Stimulated activated CD4-positive, alpha-beta T cell treated with anti-CD3 and anti-CD28 coated beads, Interleukin-12 subunit alpha, Interleukin-12 subunit beta, amount 100 ng/mL, for 4 hours (primary cell): ENCODE measurements at places on chromosomes 1 and 21.

DNA sequence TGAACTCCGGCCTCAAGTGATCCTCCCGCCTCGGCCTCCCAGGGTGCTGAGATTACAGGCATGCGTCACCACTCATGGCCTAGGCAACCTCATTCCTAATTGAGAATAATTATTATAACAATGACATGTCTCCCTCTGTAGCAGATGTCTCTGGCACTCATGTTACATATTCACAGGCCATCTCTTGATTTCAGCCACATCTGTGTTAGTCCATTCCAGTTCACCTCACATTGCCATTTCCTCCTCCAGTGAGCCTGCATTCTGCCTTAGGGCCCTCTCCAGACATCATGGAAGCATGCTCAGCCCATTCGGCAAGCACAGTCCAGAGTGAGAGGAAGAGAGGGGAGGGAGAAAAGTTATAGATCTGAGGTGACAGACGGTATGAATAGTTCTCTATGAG, 32.5 kb downstream of the CDKN2C start:
- no peak for DNase-seq

DNA sequence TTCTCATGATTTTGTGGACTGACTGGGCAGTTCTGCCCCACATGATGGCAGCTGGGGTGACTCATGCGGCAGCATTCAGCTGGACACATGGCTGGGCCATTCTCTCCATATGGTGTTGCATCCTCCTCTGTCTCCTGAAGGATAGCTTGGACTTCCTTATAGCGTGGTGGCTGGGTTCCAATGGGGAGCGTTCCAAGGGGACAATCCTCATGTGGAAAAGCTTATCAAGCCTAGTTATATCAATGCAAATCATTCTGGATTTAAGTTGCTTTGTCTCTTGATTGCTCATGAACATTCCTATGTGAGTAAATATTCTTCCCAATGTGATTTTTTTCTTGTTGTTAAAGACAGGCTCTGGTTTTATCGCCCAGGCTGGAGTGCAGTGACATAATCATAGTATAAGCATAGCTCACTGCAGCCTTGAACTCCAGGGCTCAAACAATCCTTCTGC, 13.2 kb upstream of the SLC2A1 start:
- DNase-seq: no peak

DNA sequence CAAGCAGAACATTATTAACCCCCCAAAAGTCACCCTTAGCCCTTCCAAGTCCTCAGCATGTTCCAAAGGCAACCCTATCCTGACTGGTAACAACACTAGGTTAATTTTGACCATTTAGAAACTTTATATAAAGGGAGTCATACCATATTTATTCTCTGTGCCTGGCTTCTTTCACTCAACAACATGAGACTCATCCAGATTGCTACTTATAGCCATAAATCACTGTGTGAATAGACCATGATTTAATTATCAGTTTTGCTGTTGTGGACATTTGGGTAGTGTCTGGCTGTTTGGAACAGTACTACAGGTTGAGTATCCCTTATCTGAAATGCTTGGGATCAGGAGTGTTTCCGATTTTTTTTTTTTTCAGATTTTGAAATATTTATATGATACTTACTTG, 252.1 kb downstream of the DISC1 start:
- no peak for DNase-seq

DNA sequence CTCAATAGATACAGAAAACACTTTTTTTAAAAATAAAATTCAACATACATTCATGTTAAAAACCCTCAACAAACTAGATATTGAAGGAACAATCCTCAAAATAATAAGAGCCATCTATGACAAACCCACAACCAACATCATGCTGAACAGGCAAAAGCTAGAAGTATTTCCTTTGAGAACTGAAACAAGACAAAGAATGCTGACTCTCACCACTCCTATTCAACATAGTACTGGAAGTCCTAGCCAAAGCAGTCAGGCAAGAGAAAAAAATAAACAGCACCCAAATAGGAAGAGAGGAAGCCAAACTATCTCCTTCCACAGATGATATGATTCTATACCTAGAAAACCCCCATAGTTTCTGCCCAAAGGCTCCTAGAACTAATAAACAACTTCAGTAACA, 46.2 kb upstream of the IVNS1ABP start:
- DNase-seq: no peak

- DNase-seq: no peak
Observed at GRCh38 chr1:38301040-38301439, 254.4 kb upstream of the POU3F1 start.

DNA sequence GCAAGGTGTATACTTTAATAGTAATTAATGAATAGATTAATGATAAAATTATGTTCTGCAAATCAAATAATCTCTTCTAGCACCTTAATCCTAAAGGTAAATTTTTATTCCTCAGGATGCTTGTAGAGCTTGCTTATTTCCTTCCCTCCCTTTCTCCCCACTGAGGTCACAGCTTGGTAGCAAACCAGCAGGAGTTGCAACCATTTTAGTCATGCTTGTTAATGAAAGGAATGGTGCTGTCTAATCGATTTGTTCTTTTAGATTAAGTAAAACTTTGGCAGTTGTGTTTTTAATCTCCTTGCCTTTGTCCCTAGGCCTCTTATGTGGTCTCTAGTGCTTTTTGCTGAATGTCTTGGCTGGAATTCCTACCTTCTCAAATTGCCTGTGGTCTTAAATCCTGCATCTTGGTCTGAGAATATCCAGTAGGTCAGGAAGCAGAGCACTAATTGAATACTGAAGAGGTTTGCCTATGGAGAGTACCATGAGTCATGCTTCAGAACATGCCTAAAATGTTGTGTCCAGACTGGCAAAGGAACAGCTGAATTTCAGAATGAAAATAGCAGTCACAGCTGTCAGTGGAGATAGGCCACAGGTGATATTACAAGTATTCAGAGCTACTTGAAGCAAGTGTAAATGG, 36.3 kb upstream of the RWDD3 start:
- no peak for DNase-seq

DNA sequence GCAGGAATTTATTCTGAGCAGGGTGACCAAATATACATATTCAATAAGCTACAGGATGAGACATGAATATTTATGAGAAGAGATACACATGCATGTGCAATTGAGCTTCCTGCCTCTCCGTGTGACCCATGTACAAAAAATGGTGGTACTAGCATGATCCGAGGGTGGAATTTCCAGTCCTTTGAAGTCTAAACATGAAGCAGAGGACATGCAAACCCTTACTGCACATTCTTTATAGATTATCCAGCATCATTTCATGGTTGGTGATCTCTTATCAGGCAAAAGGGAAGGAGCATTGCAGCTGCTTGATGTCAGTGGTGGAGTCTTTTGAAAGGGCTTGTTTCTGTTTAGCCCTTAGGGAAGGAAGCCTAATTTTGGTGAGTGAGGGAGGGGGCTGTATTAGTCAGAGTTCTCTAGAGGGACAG, 448.6 kb downstream of the SETD4 start:
- DNase-seq: no peak

DNA sequence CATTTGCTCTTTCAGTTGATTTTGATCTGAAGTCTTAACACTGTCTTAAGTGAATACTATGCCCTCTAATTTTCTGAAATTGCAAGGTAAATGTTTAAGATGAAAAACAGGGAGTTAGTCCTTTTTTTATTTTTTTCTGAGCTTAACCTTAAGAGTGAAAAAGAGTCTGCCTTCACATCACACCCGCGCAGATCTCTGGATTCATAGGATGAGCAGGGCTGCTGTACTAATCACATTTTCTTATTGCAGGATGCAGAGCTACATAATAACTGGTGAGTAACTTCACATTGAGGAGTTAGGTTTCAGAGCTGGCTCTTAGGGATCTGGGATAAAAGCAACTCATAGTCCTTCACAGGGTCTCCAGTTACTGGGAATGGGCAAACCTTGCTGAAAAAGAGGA, 188.7 kb upstream of the ATP1B1 start:
- DNase-seq: no peak

- DNase-seq: peak; percentile 12
Observed at GRCh38 chr1:50978144-50978851, 8.3 kb downstream of the CDKN2C start.

DNA sequence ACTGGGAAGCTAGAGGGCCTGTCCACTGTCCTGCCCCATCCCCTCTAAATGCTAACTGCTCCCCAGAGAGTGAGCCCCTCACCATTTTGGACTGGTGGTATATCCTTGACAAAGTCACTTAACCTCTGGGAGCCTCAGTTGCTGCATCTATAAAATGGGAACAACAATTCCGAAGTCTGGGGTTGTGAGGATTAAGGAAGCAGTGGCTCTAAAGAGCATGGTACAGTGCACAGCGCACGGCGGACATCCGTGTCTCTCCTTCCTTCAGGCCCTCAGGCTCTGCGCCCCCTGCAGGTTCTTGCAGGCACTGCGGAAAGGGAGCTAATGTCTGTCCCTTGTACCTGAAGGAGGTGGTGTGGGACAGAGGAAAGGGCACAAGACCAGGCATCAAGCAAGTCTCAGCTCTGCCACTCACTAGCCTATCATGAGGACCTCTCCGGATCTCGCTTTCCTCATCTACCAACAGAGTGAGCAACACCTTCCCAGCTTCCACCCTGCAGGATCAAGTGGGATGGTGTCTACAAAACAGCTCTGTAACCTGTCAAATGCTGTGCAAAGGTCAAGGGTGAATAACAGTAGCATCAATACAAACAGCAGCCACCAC, 20.1 kb downstream of the ECE1 start:
- DNase-seq: peak; percentile 83
